ENCODE measurements at places on chromosomes 13 and 19. TPM values are rescaled to one million over a fixed set of nuclear protein-coding genes. Genes with fewer than 3 reads are reported as not detected.

- DNase-seq: no peak
These were observed 124.2 kb downstream of the LMO7 start for GRCh38 chr13:75760131-75761021.

DNA sequence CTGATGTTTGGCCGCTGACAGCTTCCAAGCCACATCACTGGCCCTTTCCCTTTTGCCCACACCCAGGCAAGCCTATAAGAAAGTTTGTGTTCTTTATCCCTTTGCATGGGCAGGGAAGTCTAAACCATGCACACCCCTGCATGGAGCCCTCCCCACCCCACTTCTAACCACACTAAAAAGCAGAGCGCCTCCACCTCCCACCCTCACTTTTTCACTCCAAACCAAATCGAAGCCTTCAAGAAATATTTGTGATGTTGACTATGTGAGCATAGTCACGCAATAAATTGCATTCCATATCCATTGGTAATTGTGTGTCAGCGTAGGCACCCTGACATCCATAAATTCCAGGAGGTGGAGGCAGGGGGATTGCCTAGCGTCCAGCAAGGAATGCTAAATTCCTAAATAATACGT is 104.4 kb upstream of the LSM14A start:
- DNase-seq: no peak

- DNase-seq: no peak
These were observed 16.6 kb downstream of the NCLN start for GRCh38 chr19:3202346-3202745.

DNA sequence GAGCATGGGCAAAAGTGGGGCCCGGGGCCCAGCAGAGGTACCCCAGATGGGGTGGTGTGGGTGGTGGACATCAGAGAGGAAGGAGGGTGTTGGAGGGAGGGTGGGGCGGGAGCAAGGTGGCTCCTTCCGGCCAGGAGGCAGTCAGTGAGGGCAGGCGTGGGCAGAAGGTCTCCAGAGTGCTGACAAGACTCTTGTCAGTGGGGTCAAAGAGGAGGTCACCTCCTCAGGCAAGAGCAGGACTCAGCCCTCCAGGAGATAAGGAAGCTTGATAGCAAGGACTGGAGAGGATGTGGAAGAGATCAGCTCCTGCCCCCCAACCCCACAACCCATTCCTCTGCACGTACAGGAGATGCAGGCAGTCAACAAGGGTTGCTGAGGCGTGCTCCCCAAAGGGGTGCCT is 9.8 kb downstream of the GJA3 start:
- DNase-seq: no peak

DNA sequence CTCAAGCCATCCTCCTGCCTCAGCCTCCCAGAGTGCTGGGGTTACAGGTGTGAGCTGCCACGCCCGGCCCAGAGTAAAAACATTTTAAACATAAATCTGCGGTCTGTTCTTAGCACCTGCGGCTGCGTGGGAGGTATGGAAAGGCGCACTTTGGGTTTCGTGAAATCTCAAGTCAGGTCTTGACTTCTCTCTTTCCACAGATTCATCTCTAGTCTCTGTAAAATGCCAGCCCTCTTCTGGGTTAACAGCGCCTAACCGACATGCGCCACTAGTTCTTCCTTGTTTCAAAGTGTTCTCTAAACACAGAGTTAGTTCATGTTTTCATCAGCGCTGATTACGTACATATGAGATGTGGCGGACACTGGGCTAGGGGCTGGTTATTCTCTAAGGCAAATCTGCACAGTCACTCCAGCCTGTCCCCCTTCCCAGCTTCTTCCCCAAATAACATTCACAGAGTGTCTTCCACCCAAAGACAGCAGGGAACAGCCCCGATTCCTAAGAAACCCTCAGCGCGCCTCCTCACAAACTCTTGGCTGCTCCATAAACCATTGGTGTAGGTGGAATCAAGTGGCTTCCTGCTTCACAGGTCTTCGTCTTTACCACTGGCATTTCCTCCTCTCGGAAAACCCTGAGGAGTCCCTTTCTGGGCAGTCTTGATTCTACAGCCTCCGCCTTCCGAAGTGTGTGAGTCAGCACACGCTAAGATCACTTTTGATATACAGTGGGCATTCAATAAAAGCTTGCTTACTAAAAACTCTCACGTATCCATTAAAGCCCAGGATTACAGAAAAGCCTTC is 1.4 kb downstream of the PARP4 start:
- peak; percentile 73 for DNase-seq

GRCh38 chr13:75693227-75693626 is 57.1 kb downstream of the LMO7 start:
- no peak for DNase-seq

- DNase-seq: no peak
These were observed 21.5 kb downstream of the NECTIN2 start for GRCh38 chr19:44867578-44867977.

DNA sequence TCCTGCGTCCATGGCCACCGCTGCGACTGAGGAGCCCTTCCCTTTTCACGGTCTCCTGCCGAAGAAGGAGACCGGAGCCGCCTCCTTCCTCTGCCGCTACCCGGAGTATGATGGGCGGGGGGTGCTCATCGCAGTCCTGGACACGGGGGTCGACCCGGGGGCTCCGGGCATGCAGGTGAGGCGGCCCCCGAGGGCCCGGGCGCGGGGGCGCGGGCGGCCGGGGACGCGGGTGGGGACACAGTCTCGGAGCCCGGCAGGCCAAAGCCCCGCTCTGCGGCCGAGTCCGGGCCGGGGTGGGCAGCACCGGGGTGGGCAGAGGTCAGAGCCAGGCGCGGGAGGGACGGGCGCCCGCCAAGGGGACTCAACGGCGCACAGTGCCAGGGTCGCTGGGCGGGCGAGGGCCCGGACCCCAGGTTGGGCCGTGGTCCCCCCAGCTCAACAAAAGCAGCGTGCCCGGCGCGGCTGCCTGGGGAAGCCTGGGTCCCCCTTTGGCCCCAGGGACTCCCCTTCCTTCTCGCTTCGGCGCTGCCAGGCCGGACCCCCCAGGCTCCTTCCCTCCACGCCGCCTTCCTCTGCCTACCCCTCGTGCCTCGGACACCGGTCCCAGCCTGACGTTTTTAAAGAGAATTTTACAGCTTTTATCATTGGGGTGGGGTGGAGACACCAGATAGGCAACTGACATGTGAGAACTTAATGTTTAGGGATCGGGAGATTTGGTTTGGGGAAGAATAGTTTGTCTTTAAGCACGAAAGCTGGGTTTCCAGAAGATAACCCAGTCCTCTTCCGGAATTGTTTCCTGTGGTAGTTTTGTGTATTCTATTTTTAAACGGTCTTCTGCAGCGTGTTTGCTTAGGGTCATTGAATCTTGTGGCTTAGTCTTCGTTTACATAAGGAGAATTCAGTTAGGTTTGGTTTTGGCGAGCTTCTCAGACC is 509 bp downstream of the TPP2 start:
- DNase-seq: no peak

DNA sequence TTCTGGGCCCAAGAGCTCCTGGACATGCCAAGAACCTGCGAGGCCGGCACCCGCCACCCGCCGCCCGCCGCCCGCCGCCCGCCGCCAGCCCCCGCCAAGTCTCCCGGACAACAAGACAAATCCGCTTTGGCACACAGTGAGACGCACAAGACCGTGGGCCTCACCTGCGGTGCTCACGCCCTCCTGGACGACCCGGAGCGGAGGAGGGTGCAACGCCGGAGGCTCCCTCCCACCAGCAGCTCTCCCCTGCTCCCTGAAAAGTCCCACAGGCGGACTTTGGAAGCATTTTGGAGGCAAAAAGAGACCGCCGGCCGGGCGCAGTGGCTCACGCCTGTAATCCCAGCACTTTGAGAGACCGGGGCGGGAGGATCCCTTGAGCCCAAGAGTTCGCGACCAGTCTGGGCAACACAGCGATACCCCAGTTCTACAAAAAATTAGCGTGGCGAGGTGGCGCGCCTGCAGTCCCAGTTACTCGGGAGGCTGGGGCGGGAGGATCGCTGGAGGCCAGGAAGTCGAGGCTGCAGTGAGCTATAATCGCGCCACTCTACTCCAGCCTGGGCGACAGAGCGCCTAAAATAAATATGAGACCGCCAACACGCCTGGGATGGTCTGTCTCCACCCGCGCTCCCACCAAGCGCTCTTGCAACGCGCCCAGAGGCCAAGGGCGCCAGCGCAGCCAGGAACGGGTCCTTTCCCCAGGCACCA is 783 bp downstream of the RHPN2 start:
- DNase-seq: no peak

DNA sequence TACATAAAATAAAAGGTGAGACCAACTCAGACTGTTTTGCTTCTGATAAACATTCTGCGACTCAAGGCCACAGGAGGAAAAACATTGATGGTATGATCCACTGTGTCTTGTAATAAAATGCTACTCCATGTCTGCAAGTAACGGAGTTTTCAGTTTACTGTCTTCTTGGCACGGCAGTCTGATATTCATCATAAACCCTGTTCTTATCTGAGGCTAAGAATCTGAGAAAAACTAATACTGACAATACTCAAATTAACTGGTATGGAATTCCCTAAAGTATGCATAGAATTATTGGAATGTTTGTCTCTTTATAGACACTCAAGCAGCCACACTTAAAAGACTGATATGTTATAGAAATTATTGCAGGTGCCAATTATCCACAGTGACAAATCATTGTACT is 125.5 kb downstream of the TBC1D4 start:
- DNase-seq: no peak

GRCh38 chr13:43200736-43201135 is 177.3 kb downstream of the DNAJC15 start:
- DNase-seq: no peak

DNA sequence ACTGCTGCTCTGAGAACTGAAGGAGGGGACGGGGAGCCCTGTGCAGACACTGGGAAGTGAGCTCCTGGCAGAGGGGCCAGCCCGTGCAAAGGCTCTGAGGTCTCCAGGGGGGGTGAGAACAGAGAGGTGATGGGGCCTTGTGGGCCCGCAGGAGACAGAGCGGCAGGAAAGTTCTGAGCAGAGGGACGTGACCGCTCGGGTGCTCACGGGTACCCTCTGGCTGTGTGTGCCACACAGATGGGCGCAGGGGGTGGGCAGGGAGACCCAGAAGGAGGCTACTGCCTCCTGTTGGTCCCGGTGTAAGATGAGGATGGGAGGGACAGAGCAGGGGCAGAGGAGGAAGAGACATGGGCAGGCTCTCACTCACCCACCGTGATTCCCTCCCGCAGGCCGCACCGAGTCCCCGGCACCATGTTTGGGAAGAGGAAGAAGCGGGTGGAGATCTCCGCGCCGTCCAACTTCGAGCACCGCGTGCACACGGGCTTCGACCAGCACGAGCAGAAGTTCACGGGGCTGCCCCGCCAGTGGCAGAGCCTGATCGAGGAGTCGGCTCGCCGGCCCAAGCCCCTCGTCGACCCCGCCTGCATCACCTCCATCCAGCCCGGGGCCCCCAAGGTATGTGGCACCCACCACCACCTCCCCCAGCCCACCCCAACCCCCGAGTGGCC is 27.5 kb upstream of the NCCRP1 start:
- no peak for DNase-seq

- DNase-seq: no peak
These were observed 1416.5 kb upstream of the SPRY2 start for GRCh38 chr13:81757348-81757970.

DNA sequence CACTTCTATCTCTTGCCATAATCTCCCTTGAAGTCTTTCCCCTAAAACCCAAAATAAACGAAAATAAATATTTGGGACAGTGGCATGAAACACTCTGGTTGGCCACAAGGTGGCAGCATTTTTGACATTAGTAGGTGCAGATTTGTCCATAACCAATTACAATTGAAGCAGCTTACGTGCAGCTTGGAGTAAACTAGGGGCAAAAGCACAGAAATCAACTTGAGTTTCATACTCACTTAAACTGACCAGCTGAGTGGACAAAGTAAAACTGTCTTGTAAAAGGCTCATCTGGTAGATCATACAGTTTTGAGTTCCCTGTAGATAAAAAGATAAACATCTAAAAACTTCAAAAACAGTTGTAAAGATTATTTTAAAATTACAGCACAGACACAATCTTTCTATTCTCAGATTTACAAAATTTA is 18.8 kb downstream of the PDCD5 start:
- DNase-seq: peak; percentile 44

GRCh38 chr19:32895384-32895783 is 25.8 kb upstream of the SLC7A9 start:
- no peak for DNase-seq

- DNase-seq: no peak
These were observed 187.4 kb downstream of the NBEA start for GRCh38 chr13:35129500-35129899.

DNA sequence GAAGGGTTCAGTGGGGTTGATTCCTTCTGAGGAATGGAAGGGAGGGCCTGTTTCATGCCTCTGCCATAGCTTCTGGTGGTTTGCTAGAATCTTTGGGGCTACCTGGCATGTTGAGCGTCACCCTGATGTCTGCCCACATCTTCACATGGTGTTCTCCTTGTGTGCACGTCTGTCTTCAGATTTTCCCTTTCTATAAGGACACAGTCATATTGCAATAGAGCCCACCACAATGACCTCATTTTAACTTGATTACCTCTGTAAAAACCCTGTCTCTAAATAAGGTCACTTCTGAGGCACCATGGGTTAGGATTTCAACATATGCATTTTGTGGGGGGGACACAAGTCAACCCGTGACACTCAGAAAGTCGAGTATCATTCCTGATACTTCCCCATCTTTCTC is 257.9 kb downstream of the COG6 start:
- no peak for DNase-seq

DNA sequence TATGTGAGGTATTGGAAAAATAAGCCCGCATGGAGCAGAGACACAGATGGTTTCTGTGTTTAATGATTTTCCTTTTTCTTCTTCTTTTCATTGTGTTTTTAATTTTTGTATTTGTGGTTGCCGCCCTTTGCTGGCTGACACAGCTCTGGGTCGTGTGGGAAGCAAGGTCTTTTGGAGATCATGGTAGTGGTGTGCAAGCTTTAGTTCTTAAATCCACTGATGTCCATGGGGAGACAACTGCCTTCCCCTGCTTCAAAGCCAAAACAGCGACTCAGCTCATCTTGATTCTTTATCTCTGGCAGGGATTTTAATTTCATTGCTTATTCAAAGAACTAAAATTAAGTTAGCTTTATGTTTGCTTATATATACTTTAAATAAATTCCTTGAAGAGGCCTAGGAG is 711.3 kb upstream of the SGCG start:
- no peak for DNase-seq

DNA sequence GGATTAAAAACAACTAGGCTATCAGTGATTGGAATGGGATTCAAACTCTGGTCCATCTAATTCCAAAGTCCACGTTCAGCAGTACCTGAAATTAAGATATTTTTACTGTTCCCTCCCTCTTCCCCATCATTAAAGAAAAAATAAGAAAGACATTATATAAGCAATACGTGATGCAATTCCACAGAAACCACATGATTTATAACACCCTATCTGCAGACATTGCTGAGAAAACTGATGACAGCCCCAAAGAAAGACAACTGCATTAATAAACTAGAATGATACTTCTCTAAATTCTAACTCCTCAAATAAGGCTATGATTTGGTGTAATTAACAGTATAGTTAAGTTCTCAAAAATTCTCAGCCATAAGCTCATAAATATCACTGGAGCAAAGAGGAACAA is 19.1 kb downstream of the LNX2 start:
- DNase-seq: no peak

GPC6 gene
- total RNA-seq: 16.7 TPM

EXOC3L2 gene
- total RNA-seq: not detected

TEX26 gene
- not detected for total RNA-seq

RAB20 gene
- 92.0 TPM for total RNA-seq

DCT gene
- total RNA-seq: not detected

DKKL1 gene
- total RNA-seq: not detected

OR10H5 gene
- not detected for total RNA-seq

PEAK3 gene
- not detected for total RNA-seq

ZNF229 gene
- total RNA-seq: 4.8 TPM

ISYNA1 gene
- total RNA-seq: 1.2 TPM

KL gene
- total RNA-seq: not detected

FREM2 gene
- total RNA-seq: 0.17 TPM

C5AR1 gene
- total RNA-seq: 8.0 TPM

PVR gene
- 50.1 TPM for total RNA-seq

Data from NCI-H460 (cell line).